ENCODE measurements at places on chromosomes 6 and 20.

GRCh38 chr20:13099676-13100075 is 90.9 kb downstream of the SPTLC3 start:
- DNase-seq = no peak

DNA sequence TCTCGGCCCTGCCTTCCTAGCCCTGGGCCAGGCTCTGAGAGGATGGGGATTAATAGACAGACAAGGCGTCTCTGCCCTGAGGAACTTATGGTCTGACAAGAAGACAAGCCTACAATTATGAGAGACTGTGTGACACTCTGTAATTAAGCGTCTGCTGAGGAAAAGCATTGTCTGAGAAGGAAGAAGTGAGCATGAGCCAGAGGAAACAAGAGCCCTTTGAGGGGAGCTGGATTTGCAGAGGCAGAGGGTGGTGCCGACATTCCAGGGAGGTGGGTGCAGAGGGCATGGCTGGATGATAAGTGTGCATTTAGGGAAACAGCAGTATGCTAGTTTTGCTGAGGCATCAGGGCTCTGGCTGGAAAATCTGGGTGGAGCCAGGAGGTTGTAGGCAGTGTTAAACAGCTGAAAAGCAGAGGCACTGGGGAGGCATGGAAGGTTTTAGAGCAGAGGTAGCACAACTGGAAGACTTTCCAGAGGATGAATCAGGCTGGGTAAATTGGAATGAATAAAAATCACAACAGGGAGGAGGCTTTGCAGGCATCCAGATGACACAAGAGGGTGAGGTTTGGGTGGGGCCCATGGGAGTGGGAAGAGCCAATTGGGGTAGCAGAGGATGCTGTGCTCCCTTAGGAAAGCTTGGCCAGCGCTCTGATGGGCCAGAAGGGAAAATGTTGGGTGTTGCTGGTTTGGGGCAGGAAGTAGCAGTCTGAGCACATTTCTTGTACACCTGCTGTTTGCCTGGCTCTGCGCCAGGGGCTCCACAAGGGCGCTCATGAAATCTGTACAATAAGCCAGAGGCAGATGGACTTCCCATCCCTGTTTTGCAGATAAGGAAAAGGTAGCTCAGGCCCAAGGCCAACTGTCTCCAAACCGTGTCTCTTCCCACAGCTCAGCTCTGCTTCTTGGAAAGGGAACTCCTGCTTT is 74.0 kb upstream of the MYL9 start:
- DNase-seq = peak; percentile 67

DNA sequence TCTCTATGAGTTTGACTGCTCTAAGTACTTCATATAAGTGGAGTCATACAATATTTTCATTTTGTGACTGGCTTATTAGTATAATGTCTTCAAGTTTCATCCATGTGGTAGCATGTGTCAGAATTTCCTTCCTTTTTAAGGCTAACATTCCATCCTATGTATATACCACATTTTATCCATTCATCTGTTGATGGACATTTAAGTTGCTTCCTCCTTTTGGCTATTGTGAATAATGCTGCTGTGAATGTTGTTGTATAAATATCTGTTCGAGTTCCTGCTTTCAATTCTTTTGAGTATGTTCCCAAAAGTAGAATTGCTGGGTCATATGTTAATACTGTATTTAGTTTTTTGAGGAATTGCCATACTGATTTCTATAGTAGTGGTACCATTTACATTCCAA is 79.5 kb downstream of the PTPRA start:
- DNase-seq = no peak

DNA sequence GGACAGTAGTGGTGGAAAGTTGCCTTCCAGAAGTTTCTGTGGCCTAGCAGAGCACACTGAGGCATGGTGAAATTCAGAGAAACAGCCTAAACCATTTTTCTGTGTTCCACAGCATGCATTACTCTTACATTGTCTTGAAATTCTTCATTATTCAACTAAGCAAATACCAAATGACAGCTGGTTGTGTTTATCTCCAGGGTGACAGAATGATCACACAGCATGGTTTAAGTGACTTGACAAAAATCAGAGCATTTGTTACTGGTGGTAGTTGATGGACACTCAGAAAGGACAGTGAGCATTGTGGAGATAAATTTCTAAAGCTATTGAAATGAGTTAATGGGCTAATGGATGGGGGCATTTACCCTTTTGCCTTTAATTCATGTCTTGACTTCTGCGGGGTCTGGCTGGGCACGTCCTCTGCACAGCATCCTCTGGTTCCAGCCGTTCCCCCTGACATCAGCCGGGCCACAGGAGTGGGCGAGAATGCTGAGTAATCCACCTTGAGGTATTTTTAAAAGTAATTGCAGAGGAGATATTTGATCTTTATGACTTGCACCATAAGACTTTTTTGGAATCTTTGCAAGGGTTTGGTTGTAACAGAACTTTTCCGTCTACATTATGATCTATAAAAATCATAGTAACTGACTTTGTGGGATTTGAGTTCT is 78.9 kb upstream of the SCP2D1 start:
- no peak for DNase-seq

DNA sequence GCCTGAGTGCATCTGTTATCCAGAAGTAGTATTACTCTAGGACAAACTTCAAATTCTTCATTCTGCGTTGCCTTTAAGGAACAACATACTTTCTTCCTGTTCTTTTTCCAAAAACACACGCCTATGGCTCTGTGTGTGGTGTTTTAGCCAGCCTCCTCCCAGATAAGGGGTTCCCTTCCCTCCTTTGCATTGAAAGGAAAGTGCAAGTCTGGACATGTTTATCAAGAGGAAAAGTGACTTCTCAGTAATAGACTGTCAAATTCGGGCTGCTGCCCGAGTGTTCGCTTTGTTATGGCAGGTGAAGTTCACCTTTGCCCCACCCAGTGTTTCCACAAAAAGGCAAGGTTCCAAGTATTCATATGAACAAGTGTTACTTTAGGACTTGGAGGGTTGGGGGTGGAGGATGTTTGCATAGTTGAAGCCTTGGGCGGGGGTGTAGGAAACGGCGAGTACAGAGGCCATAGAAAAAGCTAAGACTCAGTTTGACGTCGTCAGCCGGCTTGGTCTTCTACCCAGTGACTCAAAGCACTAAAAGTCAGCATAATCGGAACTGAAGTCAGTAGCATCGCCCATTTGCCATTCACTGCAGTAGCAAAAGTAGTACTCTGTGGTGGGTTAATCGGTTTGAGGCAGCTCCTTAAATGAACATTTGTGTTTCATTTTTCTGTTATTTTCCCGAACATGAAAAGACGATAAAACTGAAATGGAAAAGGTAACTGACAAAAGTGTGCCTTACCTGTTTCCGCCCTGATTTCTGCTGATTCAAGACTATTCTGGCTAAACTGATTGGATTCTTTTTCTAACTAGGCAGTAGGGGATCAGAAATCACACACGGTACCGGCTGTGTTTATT is 12.5 kb downstream of the PRDM1 start:
- DNase-seq = peak; percentile 68

DNA sequence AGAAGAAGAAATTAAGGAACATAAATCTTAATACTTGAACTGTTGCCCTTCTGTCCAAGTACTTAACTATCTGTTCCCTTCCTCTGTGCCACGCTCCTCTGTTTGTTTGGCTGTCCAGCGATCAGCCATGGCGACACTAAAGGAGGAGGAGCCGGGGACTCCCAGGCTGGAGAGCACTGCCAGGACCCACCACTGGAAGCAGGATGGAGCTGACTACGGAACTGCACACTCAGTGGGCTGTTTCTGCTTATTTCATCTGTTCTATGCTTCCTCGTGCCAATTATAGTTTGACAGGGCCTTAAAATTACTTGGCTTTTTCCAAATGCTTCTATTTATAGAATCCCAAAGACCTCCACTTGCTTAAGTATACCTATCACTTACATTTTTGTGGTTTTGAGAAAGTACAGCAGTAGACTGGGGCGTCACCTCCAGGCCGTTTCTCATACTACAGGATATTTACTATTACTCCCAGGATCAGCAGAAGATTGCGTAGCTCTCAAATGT is 17.1 kb downstream of the IRF4 start:
- no peak for DNase-seq
